Kidney glomerular epithelial cell (primary cell): ENCODE measurements at places on chromosomes 4 and X.

GRCh38 chr4:53221832-53222480 is 143.9 kb downstream of the SCFD2 start:
- DNase-seq: no peak

DNA sequence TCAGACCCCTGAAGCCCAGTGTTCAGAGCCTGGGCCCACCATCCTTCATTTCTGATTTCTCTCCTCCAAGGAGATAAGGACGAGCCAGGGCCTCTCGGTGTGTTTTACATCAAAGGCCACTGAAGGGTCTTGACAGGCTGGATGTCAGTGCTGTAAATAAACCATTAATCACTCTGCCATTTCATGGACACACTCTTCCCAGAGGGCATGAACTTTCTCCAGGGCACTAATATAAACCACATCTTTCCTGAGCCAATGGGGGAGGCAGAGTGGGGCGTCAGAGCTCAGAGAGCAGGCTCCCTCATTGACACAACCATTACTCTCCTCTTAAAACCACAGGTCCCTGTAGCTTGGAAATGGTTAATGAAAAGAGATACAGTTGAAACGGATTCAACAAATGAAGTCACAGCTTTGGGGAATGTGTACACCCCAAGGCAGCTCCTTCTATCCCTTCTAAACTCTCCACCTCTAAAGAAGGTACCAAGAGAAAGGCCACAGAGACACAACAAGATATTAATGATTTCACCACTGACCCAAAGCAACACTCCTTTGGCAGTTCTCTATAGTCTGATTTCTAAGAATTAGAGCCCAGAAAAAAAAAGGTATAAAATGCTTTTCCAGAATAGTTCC is 200.6 kb downstream of the CHIC2 start:
- no peak for DNase-seq

- no peak for DNase-seq
Observed at GRCh38 chr4:109083911-109084310, 218.5 kb downstream of the COL25A1 start.

DNA sequence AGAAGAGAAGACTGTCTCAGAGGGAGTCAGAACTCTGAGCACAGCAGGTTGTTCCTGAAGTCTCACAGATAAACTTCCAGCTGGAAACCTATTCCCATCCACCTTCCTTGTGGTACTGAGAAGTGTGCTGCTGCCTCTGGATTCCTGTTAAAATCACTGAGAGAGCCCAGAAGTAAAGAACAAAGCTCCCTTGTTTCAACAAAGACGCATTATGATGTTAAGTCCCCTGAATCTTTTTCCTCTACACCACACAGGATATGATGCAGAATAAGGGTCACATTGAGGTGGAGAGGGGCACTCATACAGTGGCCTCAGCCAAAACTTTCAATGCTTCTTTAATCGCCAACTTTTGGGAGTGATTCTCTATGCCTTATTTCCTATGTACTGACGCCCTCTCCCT is 321.0 kb downstream of the OPHN1 start:
- DNase-seq: no peak

GRCh38 chr4:309807-310206 is 4.5 kb upstream of the ZNF732 start:
- DNase-seq: no peak

- no peak for DNase-seq
Observed at GRCh38 chr4:4869731-4870571, 10.5 kb downstream of the MSX1 start.

GRCh38 chrX:135304741-135305140 is 4.5 kb upstream of the ETDC start:
- DNase-seq: no peak

DNA sequence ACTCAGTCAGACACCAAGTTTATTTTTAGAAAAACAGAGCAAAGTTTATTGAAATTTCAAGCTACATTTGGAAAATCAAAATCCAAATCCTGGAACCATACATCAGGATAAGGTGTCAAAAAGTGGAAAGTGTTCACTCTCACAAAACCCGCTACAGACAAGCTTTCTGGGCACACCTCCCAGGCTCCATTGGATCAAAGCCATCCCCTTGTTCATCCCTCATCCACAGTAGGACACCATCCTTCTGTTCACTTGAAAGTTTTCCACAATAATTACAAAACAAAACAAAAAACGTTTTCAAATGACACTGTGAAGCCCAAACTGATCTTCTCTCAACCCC is 62.4 kb downstream of the TSC22D3 start:
- no peak for DNase-seq

DNA sequence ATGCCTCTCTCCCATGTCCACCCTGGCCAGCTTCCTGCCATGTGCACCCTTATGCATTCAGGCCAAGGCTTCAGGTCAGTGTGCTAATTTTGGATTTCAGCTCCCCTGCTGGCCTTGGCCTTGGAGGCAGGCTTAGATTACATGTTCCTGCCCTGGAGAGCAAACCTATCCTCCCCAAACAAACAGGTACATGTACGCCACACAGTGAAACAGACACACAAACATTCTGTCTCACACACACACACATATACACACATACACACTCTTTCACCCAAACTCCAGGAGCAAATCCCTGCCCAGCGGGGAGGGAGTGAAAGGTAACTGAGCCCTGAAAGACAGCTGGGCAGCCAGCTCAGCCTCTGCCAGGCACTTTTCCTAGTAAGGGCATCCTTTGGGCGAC is 62.7 kb upstream of the ARHGAP36 start:
- no peak for DNase-seq

- no peak for DNase-seq
Observed at GRCh38 chrX:86014421-86014820, 32.9 kb downstream of the CHM start.
